Fibroblast of lung (primary cell): ENCODE measurements at places on chromosomes 16 and 17.
A peak's percentile ranks its signal among the peaks of the same experiment; 100 is the strongest.

GRCh38 chr16:15906439-15906838, 18.0 kb upstream of the CEP20 start:
- DNase-seq, result no peak

DNA sequence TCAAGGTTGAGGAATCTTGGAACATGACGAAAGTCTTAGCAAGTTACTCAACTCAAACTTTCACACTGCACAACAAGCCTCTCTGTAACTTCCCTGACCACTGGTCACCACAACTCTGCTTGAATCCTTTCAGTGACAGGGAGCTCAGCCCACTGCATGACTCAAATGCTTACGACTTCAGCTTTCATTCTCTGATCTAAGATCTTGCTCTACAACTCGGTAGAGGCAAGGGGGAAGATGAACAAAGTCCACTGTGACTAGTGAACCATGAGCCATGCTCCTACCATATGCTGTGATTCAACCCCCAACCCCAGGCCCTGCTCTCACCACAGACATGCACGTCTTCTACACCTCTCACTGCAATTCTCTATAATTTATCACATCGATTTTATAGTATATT, 160.9 kb downstream of the SLC39A11 start:
- no peak for DNase-seq

DNA sequence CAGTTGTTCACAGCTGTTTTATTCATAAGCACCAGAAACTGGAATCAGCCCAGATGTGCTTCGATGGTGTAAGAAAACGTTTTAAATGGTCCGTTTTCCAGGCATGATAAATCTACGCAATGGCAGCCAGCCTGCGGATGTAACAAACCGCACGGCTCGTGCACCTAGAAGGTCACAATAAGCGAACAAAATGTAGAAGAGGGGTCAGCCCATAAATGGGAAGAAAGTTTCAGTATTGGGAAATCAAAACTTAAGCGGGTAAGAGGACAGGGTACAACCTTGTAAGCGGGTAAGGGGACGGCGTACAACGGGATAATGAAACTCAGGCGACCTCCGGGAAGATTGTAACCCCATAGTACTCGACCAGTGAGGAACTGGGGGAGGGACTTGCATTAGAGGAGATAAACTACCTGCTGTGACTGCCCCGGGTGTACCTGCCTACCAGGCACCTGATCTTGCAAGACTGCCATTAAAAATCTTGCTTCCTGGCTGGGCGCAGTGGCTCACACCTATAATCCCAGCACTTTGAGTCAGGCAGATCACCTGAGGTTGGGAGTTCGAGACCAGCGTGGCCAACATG, 66.6 kb downstream of the ANKRD11 start:
- peak; percentile 50 for DNase-seq

- no peak for DNase-seq
Observed at GRCh38 chr16:78509965-78510364, 410.5 kb downstream of the WWOX start.

DNA sequence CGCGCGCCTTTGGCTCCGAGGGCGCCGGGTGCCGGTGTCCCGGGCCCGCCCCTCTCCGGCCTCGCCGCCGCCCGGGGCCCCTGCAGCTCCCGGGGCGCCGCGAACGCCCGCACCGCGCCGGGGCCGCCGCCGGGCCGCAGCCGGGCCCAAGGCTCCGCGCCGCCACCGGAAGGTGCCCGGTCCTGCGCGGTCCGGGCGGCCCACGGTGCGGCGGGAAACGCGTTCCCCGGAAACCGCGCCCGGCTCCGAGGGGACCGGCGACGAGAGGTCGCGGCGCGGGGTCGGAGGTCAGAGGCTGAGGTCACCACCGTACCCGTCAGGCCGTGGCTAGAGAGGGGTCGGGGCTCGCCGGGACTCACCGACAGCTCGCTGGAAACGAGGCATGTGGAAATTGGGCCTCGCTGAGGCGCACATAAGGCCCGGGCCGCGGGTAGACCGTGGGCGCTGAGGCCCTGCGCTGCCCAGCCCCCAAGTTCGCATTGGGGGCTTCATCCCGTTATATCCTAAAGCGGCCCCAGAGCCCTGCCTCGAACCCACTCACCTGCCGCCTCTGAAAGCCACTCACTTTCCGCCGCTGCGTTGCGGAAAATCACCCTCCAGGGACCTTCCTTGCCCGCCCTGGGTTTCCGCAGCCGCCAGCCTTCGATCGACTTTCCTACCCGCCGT, at the start of gene DUS1L:
Gene DUS1L (minus strand): TSS at position 167 of the 666 bp plus-strand sequence. CDS start 745 bp downstream, outside the sequence.
- peak; percentile 49 for DNase-seq

- no peak for DNase-seq
Observed at GRCh38 chr16:26128296-26128695, 436.5 kb downstream of the HS3ST4 start.
